Activated CD4-positive, alpha-beta T cell treated with anti-CD3 and anti-CD28 coated beads, Interleukin-2, amount 10 ng/mL, durations not matched to agents 24 days and 14 days (primary cell): ENCODE measurements at places on chromosomes 5 and 9. TPM values are rescaled to one million over a fixed set of nuclear protein-coding genes. Genes with fewer than 3 reads are reported as not detected.

The GKAP1 gene
- total RNA-seq: 2.3 and 2.8 TPM in 2 replicates

The PLAC8L1 gene
- total RNA-seq: 0.57 and 1.2 TPM in 2 replicates

DNA sequence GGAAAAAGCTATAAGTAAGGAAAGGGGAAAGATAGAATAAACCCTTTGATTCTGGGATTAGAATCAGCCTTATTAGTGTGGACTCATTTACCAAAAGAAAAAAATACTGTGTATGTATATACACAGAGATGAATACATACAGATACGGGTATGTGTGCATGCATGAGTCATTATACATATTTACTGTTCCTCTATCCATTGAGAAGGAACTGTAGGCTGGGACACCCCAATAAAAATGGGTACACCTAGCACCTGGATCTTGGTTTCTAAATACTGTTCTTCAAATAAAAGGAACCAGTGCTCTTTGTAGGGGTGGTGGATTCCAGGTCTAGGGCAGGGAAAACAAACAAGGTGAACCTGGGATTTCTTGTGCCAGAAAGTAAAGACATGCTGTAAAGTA lies 48.3 kb downstream of the WHRN start:
- DNase-seq: no peak

GRCh38 chr5:32845171-32845570 lies 134.1 kb downstream of the NPR3 start:
- DNase-seq: no peak

GRCh38 chr5:163309914-163310313 lies 127.5 kb upstream of the CCNG1 start:
- no peak for DNase-seq

- no peak for DNase-seq
These were observed 427.0 kb downstream of the SEMA5A start for GRCh38 chr5:9118852-9119251.

DNA sequence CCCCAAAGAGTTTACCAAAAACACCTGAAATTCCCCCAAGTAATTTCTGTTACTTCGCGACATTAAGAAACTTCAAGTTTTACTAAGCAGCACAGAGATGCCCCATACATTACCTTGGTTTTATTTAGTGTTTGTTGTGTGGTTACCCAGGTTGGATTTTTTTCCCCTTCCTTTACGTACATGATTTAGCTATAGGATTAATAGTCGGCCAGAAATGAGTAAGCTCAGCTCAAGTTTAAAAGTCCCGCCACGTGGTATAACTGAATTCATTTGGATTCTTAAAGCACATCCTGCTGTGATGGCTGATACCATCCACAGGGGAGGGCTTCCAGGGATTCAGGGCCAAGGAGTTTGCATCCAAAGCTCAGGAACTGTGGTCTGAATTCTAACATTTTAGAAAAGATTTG lies 75.9 kb downstream of the DAP start:
- DNase-seq: no peak

- no peak for DNase-seq
These were observed 171.9 kb upstream of the ELL2 start for GRCh38 chr5:96133341-96134079.

DNA sequence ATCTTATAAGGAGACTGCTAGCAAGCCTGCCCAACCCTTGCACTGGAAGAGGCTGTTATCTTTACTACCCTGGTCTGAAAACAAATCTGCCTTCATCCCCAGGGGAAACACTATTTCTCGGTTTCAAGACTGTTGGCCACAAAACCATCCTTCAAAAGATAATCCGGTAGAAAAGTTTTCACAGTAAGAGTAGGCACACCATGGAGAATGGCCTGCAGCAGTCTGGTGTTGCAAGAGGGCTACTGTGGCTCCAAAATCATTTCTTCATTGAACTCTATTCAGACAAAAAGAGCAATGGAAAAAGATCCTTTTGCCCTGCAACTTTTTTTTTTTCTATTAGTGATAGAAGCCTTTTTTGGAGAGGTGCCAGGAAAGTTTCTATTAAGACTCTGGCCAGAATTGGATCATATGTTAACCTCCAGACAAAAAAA lies 163.9 kb downstream of the ARHGEF28 start:
- DNase-seq: no peak

DNA sequence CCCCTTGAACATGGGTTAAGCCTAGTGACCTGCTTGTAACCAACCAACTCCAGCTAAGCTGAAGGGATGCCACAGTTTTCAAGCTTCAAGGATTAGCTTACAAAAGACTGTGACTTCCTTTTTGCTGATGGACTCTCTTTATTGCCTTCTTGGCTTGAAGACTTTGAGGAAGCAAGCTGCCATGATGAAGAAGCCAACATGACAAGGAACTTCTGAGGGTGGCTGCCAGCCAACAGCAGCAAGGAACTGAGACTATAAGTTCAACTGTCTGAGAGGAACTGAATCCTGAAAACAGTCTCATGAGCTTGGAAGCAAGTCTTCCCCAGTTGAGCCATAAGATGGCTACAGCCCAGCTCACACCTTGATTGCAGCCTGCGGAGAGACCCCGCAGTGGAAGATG lies 116.1 kb upstream of the TAF11L2 start:
- DNase-seq: no peak
